ENCODE measurements at places on chromosomes 4 and X.

DNA sequence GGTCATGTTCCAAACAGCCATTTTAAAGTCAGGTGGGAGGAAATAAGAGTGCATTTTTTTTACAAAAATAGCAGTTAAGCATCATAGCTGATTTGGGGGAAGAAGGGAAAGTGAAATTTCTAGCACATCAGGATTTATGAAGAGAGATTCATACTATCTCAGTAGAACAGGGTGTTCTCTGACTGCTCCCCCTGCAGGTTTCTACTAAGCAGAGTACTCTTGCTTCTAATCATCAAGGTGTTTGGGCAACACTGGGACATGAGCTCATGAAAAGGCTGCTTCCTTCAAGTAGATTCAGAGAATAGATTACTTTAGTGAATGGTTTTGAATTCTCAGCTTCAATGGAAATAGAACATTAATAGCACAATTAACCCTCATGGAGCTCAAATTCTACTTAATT is 591.4 kb upstream of the PCDH10 start:
- DNase-seq: no peak

GRCh38 chr4:150283689-150284088 is 205.4 kb downstream of the DCLK2 start:
- no peak for DNase-seq

GRCh38 chrX:119762718-119763117 is 4.3 kb downstream of the SOWAHD start:
- DNase-seq: no peak

GRCh38 chr4:183841001-183841400 is 64.1 kb upstream of the STOX2 start:
- DNase-seq: no peak

DNA sequence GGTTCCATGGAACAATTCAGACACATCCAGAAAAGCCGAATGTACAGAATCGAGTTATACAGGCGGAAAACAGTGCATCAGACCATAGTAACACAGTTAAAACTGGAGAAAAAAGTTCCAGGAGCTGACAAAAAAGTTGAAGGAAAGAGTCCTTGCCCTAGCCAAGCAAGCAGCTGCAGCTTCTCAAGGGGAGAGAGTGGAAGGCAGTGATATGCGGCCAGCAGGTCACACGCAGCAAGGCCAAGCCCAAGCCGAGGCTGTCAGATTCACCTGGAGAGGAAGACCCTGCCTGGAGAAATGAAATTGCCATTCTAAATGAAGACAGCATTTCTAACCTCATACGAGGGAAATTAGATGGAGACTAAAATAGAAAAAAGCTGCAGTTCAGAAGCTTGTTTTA is 55.8 kb downstream of the RGS12 start:
- no peak for DNase-seq

- no peak for DNase-seq
These were observed 741 bp downstream of the ANAPC4 start for GRCh38 chr4:25377572-25378436.

GRCh38 chr4:87982036-87982435 is 6.5 kb downstream of the SPP1 start:
- DNase-seq: no peak

GRCh38 chrX:133661962-133662839 is 246.9 kb upstream of the GPC4 start:
- DNase-seq: no peak

- no peak for DNase-seq
These were observed 455.6 kb downstream of the TMA16 start for GRCh38 chr4:163949976-163950601.

- DNase-seq: no peak
These were observed 804 bp downstream of the OSTC start for GRCh38 chr4:108651014-108651791.

DNA sequence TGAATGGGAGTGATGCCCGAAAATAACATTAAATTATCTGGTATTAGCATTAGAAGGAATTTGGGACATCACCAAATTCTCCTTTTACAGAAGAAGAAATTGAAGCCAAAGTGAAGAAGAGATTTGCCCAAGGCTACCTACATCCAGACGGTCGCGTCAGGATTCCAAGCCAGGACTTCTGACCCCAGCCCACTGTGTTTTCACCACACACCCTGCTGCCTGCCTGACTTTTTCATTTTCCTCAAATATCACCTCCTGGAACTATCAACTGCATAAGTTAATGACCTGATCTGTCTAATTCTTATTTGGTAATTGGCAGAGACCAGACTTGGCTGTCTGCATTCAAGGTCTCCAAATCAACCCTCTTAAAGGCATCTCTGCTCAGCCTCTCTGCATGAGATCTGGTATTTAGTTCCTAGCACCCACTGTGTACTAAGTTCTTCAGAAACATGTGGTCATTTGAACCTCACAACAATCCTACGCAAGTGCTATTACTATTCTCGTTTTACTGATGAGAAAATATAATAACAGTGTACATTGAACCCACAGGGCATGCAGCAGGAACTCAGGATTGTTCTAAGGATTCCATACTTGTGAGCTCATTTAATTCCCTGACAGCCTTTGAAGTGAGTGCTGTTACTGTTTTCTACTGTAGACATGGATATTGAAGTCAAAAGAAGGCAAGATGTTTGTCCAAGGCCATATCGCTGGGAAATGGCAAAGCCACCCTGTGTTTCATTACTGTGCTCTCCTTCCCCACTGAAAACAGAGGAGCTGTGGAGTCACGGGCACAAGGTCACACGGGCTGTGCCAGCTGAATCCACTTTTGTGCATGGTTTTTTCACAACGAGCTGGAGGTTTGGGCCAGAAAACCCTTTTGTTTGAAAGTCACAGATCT is 195.2 kb upstream of the C1QTNF7 start:
- DNase-seq: no peak

- DNase-seq: no peak
These were observed 32.7 kb downstream of the NLGN3 start for GRCh38 chrX:71177327-71177726.

Data from NCI-H2227 treated with DMSO at 0.1 percent for 48 hours (cell line).